ENCODE measurements at places on chromosomes 12 and 14.

DNA sequence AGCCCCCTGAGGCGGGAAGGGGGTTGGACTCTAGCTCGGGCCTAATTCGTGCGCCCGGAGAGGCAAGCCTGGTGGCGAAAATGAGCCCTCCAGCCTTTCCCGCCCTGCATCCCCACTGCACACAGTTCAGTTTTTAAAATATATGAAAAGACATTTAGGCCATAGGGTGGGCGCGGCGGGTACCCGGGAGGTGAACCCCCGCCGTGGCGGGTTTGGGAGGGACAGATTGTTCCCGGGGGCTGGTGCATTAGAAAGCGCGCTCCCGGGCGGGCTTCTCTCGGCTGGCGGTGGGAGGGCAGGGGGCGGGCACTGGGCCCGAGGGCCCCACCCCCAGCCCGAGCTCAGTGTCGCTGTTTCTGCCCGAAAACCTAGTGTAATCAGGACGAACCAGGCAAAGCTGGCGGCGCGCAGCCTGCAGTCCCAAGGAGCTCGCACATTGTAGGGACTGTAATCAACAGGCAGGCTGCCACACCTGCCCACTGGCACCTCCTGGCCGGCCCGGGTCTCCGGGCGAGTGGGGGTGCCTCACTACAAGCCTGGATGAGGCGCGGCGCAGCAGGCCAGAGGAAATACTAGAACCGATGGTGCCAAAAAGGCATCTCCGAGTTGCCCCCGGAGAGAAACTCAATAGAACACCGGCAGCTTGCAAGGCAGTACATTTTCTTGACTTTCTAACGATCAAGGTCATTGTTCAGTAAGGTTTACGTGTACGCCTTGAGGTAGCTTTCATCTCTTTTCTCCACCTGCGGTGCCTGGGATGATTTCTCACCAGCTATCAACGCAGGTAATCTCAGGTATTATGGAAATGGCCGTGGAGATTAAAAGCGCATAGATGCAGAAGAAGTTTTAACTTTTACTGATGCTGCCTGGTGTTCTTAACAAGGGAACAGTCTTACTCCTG is 764 bp upstream of the SPTB start:
- no peak for DNase-seq

- no peak for DNase-seq
These were observed 37.3 kb upstream of the BCL11B start for GRCh38 chr14:99309220-99309766.

DNA sequence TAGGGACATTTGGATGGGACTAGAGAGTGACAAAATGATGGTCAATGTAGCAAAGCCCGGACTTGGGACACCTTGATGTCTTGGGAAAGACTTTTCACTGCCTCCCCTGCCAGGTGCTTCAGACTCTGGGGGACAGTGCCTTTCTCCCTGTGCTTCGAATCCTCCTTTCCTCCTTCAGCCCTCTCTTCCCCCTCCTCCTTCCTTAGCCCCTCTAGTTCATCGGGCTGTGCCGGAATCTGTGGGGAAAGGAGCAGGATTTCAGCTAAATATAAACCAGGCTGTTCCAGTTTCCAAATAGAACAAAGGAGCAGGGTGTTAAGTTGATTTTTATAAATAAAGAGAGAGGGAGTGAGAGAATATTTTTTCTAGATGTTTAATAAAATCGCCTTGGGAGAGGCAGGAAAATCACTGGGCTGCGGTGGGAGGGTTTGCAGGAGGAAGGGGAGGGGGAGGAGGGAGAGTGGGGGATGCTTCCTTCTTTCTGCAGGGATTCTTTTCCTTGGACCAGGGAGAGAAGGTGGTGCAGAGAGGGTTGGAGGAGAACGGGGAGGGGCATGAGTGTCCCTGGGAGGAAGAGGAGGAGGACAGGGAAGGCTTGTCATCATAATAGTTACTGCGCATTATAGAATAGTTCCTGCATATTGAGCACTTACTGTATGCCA is 21.3 kb upstream of the CABP1 start:
- no peak for DNase-seq

DNA sequence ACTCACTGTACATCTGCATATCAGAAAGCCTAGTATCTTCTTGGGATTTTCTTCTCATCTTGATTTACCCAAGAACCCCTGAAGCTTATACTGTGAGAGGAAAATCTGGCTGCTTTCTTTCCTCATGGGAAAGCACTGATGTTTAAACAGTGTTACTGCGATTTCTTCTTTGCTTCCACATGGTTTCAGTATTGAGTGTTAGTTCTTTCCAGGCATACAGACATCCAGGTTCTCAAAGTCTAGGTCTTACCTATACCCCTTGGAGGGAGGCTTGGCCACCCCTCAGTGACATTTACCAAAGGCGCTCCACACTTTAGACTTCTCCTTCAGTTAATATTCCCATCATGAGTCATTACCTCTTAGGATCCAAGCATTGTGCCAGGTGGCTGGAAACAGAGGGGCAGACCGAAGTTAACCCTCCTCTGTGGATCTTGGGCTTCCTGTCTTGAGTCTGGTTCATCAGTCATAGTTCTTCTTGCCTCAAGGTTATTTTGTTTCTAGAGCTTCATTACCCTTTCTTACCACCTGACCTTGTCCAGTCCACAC is 79.1 kb downstream of the TMEM117 start:
- DNase-seq, result no peak

DNA sequence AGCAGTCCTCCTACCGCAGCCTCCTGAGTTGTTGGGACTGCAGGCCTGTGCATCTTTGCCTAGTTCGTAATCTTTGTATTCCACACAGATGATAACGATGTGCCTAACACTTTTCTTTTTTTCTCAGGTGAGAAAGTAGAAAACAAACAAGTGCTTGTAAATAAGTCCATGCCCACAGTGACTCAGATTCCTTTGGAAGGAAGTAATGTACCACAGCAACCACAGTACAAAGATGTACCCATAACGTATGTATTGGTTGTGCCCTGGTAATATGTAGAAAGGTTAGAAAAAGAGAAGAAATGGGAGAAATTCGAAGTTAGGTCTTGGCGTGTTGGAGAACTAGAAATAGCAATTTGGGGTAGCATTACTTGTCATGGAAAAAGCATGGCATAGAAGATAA is 101.6 kb downstream of the POLR3B start:
- DNase-seq, result no peak

DNA sequence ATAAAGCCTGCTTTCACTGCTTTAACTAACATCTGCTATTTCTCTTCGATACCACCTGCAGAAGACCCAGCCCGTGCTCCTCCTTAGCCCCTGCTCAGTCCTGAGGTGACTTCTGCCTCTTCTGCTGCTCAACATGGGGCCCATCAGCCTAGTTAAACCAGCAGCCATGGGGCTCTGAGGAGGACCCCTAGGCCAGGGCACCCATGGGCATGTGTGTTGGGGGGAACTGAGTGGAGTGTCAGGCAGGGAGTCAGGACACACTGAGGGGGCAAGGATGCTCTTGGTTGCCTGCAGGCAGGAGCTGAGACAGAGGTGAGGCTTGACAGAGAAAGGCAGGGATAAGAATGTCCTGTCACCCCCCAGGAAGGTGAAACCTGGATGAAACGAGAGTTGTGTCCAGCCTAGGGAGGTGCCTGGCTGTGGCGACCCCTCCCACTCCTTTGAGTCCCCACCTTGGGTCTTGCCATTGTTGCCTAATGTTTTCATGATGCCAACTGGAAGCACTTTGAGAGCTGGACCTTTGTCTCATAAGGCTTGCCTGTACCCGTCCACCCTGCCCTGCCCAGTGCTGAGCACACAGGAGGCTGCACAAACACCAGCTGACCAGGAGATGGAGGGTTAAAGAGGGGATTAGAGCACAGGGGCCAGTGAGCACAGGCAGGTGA is 12.5 kb upstream of the RABGGTA start:
- DNase-seq, result no peak

Measured in kidney epithelial cell (primary cell).